ENCODE measurements at places on chromosomes 6 and 20. TPM values are rescaled to one million over a fixed set of nuclear protein-coding genes. Genes with fewer than 3 reads are reported as not detected.

DNA sequence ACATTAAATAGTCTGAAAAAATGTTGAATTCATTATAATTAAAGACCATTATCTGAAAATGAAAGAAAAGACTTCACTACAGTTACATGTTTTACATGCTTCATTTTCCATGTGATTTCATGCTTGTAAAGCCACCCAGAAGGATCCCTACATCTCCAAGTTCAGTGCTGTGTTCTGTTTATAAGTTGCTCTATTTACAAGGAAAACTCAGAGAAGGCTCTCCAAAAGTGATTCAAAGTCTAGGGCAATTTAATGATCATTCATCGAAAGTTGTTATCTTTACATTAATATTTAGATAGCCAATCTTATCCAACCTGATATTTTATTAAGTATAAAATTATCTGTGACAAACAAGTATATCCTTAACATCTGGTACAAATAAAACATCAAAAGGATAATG, 494.9 kb upstream of the RNF217 start:
- DNase-seq = no peak

Gene TFAP2D
- total RNA-seq = not detected

DNA sequence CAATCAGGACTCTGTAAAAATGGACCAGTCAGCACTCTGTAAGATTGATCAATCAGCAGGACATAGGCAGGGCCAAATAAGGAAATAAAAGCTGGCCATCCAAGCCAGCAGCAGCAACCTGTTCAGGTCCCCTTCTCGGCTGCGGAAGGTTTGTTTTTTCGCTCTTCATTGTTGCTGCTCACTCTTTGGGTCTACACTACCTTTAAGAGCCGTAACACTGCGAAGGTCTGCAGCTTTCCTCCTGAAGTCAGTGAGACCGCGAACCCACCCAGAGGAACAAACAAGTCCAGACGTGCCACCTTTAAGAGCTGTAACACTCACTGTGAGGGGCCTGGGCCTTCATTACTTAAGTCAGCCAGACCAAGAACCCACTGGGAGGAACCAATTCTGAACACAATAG, 223.2 kb upstream of the EXOC2 start:
- no peak for DNase-seq

DNA sequence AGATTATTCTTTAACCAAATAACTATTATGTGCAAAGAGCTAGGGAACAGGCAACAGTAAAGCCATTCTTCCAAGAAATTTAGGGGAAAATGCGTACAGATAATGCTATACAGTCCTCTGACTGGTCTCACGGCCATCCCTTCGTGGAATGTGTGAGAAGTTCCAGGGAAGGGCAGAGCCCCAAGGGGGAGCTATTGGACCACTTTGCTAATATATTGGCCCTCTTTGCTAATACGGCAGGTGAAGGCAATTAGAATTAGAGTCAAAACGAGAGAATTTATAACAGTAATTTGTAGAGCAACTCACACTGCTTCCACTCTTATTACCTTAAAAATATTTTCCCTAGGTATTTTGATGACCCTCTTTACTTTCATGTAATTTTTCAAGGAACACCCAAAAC, 140.4 kb downstream of the IMPG1 start:
- DNase-seq = peak; percentile 20

Gene JPH2
- 151 TPM for total RNA-seq

Gene SPTLC3
- 9.0 TPM for total RNA-seq

Gene SPATA25
- 2.4 TPM for total RNA-seq

Gene PKHD1
- total RNA-seq = not detected

Gene SIRPG
- not detected for total RNA-seq

- DNase-seq = no peak
Observed at GRCh38 chr20:54205450-54205849, 2.4 kb upstream of the PFDN4 start.

- DNase-seq = no peak
Observed at GRCh38 chr20:37378785-37379598, 33.1 kb downstream of the SRC start.

GRCh38 chr6:35605600-35605999, 83.1 kb downstream of the FKBP5 start:
- no peak for DNase-seq

- peak; percentile 48 for DNase-seq
Observed at GRCh38 chr20:461254-462198, 807 bp downstream of the TBC1D20 start.

- peak; percentile 69 for DNase-seq
Observed at GRCh38 chr6:105601541-105602236, 198.8 kb upstream of the PREP start.

DNA sequence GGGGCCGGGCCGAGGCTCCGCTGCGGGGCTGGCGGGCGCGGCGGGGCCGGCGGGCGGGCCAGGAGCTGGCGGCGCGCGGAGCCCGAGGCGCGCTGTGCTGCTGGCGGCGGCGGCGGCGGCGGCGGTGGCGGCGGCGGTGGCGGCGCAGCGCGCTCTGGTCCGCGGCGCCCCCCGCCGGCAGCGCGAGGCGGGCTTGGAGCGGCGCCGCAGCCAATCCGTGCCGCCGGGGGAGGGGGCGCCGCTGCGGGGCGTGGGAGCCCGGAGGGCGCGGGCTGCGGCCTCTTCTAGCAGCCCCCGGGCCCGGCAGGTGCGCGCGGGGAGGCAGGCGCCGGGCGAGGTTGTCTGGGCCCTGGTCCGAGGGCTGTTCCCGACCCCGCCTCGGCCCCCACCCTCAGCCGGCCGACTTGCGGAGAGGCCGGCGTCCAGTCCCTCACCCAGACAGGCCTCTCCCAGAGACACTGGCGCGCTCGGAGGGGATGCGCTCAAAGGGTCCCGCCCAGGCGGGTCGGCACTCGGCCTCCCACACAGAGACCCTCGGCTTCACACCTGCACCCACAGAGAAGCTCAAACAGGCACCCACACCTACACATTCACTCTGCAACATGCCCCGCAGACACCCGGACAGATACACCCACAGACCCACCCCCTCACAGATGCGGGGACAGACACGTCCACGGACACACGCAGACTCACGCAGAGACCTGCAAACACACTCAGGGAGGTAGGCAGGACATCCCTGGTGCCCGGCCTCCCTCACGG, at the start of gene RIMS4:
Gene RIMS4 (minus strand): TSS at position 156 of the 759 bp plus-strand sequence. CDS start 275 bp downstream, outside the sequence.
- no peak for DNase-seq

- DNase-seq = no peak
Observed at GRCh38 chr6:75788894-75789293, 39.9 kb downstream of the MYO6 start.

DNA sequence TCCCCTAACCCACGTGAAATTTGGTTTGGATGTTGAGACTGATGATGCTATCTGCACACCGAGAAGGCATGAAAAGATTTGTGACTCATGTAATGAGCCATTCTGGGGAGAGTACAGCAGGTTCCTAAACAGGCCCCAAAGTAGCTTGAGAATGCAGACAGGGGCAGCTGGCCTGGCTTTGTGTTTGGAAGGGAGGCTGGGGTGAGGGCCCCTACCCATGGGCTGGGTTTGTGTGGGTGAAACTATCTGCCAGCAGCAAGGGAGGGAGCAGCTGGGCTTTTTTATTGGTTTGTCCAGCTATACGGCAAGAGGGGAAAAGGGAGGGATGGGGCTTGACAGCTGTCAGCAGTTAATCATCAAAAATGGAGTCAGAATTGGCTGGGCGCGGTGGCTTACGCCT, 87.0 kb upstream of the RNF24 start:
- no peak for DNase-seq

GRCh38 chr6:170176136-170176897, 114.6 kb downstream of the DLL1 start:
- DNase-seq = peak; percentile 12

DNA sequence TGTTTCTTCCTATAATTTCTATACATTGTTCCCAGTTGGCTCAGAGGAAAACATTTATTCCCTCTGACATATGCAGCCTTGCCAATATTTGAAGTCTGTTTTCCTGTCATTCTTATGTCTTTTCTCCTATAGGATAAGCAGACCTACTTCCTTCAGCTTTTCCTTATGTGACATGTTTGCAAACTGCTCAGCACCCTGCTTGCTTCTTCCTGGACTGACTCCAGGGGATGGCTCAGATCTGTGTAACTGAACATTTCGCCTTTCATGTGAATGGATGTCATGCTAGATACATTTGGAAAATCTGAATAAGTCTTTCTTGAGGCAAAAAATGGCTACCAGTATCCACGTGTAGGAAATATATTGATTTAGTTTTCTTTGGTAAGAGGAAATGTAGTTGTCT, 113.2 kb downstream of the CARMIL1 start:
- DNase-seq = no peak

All from left ventricle myocardium inferior (tissue), 1 donor.